ENCODE measurements at places on chromosomes 1 and 21.

GRCh38 chr1:45059829-45060228 is 47.8 kb downstream of the UROD start:
- DNase-seq, result no peak

DNA sequence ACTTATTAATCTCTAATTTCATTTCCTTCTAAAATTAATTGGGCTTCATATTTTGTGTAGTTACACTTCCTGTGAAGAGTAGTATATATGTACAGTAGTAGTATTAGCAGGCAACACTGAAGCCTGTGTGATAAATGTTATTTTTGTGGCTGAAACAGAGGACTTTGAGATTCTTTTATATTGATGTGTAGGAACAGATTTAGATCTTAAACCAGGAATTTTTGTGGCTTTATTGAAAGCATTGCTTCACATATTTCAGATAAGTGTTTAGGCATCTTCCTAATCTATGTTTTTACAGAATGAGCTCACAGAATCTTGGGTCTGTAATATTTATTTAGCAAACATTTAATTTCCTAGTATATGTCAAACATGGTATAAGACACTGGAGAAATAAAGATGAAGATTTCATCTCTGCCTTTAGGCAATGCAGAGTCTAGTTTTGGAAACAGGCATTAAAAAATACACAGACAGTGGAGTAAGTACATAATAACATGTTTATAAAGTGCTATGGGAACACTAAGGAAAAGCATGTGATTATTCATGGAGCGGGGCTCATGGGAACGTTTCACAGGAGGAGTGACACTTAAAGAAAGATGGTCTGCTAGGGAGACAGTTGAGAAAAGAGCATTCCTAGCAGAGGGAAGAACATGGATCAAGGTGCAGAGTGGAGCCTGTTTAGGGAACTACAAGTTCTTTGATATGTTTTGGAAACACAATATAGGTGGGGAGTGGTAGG is 52.7 kb downstream of the MIGA1 start:
- DNase-seq, result no peak

DNA sequence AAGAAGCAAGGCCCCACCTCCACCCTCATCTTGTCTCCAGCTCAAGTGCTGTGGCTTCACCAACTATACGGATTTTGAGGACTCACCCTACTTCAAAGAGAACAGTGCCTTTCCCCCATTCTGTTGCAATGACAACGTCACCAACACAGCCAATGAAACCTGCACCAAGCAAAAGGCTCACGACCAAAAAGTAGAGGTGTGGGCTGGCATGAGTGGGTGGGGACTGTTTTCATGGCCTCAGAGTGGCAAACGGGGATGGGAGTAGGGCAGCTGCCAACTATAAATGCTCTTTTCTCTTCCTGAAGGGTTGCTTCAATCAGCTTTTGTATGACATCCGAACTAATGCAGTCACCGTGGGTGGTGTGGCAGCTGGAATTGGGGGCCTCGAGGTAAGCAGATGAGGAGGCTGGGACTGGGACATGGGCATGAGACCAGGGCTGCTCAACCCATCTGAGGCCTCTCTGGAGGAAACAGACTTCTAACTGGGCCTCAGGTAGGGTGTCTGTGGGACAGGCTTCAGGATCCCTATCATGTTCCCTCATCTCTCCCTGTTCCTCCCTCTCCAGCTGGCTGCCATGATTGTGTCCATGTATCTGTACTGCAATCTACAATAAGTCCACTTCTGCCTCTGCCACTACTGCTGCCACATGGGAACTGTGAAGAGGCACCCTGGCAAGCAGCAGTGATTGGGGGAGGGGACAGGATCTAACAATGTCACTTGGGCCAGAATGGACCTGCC is 8.8 kb upstream of the P3R3URF start:
- no peak for DNase-seq

- DNase-seq, result no peak
Measured at GRCh38 chr21:38067086-38067739, 151.0 kb upstream of the KCNJ6 start.

DNA sequence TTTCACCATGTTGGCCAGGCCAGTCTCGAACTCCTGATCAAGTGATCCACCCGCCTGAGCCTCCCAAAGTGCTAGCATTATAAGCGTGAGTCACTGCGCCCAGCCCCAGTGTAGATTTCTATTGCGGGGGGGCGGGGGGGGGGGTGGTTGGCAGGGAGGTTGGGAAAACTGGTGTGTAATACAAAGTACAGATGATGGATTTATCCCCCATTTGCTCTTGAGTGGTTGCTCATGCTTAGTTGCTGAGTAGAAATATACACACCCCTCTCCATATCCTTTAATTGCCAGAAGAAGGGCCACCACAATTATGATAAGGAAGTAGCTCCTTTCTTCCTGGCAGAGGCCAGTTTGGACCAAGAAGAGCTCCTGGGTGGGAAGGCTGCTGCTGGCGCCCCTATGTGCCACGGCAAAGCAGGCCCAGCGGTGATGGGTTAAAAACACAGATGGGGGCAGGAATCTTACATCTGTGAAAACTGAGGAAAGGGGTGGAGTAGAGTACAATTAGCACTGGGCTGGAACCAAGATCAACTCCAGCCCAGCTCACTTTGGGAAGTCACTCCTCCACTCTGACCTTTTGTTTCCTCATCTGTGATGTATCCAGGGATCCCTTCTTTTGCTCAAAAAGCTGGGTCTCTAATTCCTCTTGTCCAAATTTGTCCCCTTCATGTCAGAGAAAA is 55.2 kb downstream of the MRPL37 start:
- DNase-seq, result no peak

GRCh38 chr1:156858959-156859522 is at the start of gene INSRR:
TSS of gene INSRR (minus strand) at chr1:156859117. CDS start at chr1:156858621, 496 bp downstream.
- no peak for DNase-seq

GRCh38 chr1:48025076-48025475 is 27.9 kb upstream of the TRABD2B start:
- no peak for DNase-seq

- no peak for DNase-seq
Measured at GRCh38 chr1:184222652-184223052, 164.2 kb upstream of the C1orf21 start.

- DNase-seq, result no peak
Measured at GRCh38 chr21:42336054-42336453, 14.7 kb downstream of the TFF2 start.

DNA sequence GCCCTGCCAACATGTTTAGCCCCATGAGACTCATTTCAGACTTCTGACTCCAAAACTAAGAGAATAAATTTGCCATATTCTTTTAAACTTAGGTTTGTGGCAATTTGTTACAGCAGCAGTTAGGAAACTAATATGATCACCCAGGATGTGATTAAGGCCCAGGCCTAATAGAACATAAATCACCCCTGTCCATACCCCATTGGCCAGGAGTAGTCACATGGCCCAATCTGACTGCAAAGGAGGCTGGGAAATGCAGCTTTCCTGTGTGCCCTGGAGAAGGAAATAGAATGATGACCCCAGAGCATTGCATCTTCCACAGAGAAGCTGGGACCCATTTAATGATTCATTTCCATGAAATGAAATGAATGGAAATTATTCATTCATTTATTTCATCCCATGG is 100.4 kb upstream of the KLHDC7A start:
- no peak for DNase-seq

- no peak for DNase-seq
Measured at GRCh38 chr1:30852026-30852425, 56.5 kb downstream of the SDC3 start.

- no peak for DNase-seq
Measured at GRCh38 chr1:156153362-156153761, at the start of gene SEMA4A. TSS of gene SEMA4A (plus strand) at chr1:156153585. CDS start at chr1:156154579, 994 bp downstream.

- DNase-seq, result no peak
Measured at GRCh38 chr1:26409191-26409807, 1.3 kb upstream of the LIN28A start.

DNA sequence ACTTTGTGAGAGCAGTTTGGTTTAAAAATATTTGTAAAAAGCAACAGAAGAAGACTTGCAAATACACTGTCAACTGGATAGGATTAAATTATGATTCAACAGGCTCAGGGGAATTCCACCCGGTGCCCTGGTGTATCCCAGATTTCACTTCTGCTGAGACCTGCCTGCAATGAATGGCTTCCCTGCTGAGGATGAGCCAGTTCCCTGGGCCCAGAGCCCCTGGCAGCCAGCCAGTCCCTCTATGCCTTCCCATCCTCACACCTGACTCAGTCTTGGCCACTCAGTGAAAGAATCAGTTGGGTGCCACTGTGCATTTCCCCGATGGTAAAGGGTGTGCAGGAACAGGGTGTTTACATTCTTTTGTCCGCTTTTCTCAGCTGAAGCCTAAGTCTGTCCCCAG is 64.4 kb downstream of the KCTD3 start:
- DNase-seq, result no peak

GRCh38 chr1:248359415-248359814 is 2.0 kb upstream of the OR2T4 start:
- no peak for DNase-seq

- DNase-seq, result no peak
Measured at GRCh38 chr1:38062361-38063288, 16.0 kb upstream of the POU3F1 start.

GRCh38 chr1:61005614-61006580 is 76.5 kb upstream of the NFIA start:
- DNase-seq, result no peak

DNA sequence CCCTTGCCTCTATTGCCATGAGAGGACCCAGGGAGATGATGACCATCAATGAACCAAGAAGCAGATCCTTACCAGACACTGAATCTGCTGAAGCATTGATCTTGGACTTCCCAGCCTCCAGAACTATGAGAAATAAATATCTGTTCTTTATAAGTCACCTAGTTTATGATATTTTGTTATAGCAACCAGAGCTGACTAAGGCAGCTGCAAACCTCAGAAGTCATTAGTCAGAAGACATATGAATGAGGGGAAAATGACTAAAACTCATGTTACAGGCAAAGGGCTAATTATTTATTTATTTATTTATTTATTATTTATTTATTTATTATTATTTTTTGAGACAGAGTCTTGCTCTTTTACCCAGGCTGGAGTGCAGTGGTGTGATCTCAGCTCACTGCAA is 321.1 kb downstream of the TGFB2 start:
- DNase-seq, result no peak

GRCh38 chr1:98078596-98078995 is 157.8 kb upstream of the DPYD start:
- no peak for DNase-seq

DNA sequence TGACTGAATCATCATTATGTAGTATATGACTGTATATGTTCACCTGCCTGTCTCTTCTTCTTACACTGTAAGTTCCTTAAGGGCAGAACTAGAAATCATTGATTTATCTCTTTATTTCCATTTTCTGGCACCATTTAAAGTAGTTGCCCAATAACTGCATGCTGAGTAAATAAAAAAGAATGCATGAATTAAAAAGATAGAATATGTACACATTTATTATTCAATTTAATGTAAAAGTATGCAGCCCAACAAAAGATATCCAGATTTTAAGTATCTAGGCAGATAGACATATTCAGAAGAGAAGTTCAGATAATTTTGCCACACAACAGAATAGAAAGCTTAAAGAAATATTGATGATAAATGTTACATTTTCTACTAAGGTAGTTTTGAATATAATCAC is 1244.6 kb upstream of the ADGRL4 start:
- no peak for DNase-seq

DNA sequence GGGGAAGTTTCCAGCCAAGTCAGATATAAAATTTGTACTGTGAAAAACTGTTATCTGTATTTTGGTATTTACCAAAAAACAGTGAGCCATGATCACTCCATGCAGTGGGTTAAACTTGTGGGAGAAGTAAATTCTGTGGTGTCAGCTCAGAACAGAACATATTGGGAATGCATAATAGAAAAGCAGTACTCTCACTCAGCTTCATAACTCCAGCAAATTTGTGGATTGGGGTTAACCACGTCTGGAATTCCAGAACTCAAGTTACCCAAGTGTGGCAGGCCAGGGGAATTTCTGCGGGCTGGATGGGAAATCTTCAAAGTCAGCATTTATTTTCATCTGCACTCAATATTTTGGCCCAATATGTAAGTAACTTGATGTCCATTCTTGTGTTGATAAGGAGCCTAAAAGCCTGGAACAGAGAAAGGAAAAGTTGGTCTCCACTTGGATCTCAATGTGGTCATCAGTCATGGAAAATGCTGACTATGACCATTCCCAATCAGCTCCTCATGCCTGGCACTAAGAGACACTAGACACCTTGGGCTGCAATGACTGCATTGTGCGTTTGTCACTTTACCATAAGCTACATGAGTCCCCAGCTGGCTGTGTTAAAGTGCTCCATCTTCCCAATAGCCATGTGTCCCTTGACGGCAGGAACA is 39.1 kb upstream of the ENAH start:
- DNase-seq, result no peak

DNA sequence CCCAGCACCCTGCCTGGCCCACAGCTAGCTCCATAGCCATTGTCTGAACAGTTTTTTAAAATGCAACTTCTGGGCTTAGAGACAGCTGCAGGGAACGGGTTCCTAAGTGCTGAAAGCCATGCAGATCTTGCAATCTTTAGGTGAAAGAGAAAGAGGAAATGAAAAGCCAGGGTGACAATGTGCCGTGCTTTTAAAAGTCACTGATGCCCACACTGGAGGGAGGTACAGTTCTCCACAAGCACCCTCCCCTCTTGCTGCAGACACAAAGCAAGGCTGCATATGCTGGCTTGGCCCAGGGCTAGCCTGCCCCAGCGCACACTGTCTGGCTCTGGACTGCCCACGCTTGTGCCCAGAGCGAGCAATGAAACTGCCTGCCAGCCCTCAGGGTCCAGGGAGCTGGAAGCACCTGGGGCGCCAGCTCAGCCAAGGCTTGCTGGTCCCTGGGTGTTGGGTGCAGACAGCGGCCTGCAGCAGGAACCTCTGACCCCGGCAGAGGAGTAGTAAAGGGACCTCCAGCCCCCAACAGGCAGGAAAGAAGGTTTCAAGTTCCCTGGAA is 70.4 kb downstream of the AJAP1 start:
- DNase-seq, result no peak

GRCh38 chr1:29258189-29258975 is 22.1 kb downstream of the PTPRU start:
- DNase-seq, result no peak

GRCh38 chr1:147341246-147341645 is 98.8 kb downstream of the CHD1L start:
- no peak for DNase-seq

- no peak for DNase-seq
Measured at GRCh38 chr1:44500181-44501046, 95.4 kb downstream of the RNF220 start.

DNA sequence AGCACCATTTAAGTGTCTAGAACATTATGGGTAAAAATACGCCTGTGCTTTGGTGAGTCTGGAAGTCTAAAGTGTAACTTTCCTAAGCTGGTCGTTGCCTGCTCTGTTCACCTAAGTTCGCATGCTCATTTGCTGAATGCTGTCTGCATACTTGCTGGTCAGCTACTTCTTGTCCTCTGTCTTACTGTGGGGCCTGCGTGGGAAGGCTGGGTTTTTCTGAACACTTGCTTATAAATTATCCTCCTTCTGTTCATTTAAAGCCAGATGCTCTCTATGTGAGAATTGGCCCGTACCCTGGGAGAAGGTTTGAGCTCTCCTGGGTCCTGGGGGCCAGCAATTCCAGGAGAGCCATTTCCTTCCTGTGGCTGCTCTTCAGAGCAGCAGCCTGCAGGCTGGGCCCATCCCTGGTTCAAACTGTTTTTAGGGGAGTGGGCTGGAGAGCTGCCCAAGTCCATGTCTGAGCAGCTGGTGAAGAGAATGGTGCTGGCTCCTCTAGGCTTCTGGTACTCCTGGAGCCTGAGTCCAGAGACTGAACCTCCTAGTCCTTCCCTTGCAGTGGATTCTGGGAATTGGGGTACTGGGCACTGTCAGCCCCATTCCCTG is 75.7 kb downstream of the GALNT2 start:
- no peak for DNase-seq

All from effector CD8-positive, alpha-beta T cell (primary cell).